ENCODE measurements at places on chromosomes 3 and 15.

- no peak for DNase-seq
Measured at GRCh38 chr3:111762537-111762936, 96.5 kb upstream of the PHLDB2 start.

GRCh38 chr3:63364495-63364894 is 86.4 kb downstream of the SYNPR start:
- no peak for DNase-seq

- no peak for DNase-seq
Measured at GRCh38 chr3:186514296-186515002, 29.7 kb downstream of the CRYGS start.

GRCh38 chr15:55683376-55683775 is 59.6 kb downstream of the PRTG start:
- DNase-seq: no peak

DNA sequence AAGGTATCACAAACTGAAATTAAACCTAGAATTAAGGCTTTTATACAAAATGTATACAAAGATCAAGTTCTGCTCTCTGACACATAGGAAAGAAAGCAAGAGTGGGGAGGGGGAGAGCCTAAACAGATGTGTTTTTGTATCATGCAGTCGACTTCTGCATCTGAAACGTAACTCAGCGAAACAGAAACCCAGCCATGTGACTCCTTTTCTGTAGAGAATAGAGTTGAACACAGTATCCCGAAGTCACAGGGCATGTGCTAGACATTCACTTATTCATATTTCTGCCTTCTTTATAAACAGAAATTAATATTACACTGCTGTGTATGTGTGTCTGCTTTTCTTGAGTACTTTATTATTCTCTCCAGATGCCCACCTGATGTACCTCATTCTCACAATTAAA is 121.0 kb downstream of the PDZRN3 start:
- DNase-seq: no peak

Data from stimulated activated CD8-positive, alpha-beta memory T cell treated with anti-CD3 and anti-CD28 coated beads, Interleukin-15, amount 100 ng/mL, for 4 hours (primary cell).